Omental fat pad (tissue), 4 donors: ENCODE measurements at places on chromosomes 5 and 9. TPM values are rescaled to one million over a fixed set of nuclear protein-coding genes. Genes with fewer than 3 reads are reported as not detected.

- DNase-seq = no peak
Observed at GRCh38 chr5:67142816-67143215, 53.8 kb downstream of the CD180 start.

The BNC2 gene
- total RNA-seq = 53.6 TPM

- no peak for DNase-seq
Observed at GRCh38 chr5:72137826-72138409, 30.6 kb downstream of the MAP1B start.

The LECT2 gene
- not detected for total RNA-seq

- no peak for DNase-seq
Observed at GRCh38 chr9:12838546-12838945, 63.7 kb downstream of the LURAP1L start.

GRCh38 chr5:134227259-134227658, 1.4 kb upstream of the PPP2CA start:
- DNase-seq = no peak

GRCh38 chr9:116323571-116323970, 170.0 kb downstream of the PAPPA start:
- no peak for DNase-seq

DNA sequence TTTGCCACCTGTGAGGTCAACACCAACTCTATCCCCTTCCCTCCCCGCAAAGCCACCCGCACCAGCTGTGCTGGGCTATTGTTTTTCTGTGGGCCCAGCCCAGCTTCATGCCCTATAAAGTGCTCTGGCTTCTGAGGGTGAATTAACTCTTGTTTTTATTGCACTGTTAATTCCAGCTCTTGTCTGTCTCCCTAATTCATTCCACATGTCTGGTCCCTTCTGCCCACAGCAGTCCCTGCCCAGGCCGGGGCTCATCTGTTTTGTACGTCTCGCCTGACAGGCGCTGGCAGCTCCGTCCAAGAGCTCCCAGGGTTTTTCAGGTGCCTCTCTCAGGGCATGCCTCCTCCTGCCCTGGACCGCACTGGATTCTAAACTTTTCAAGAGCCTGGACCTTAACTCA, 118.9 kb downstream of the PDZD2 start:
- DNase-seq = no peak

DNA sequence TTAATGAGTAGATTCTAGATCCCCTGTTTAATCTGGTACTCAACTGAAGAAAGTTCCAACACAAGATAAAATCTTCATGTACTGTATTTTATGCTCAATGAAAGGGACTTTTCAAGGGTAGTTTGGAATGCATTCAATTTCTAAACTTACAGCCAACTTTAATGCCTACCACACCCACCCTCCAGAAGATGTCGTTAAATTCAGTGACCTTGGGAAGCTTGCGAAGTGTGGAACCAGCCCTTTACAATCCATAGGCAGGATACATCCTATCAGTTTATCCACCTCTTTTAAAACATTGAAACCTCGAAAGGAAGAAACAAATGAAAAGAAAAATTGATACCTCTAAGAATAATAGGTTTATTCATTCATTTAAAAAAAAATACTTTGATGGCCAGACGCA, 20.2 kb downstream of the TRPM6 start:
- DNase-seq = no peak
